Adipose tissue (tissue), 3 donors: ENCODE measurements at places on chromosomes 2 and 18. TPM values are rescaled to one million over a fixed set of nuclear protein-coding genes. Genes with fewer than 3 reads are reported as not detected.

Gene ERFE
- 2.1 TPM for polyA plus RNA-seq

Gene TUBA4B
- not detected for polyA plus RNA-seq

Gene SLC5A7
- 0.11 TPM for polyA plus RNA-seq

Gene DNAJC5G
- polyA plus RNA-seq: not detected

Gene SKOR2
- polyA plus RNA-seq: not detected

Gene SLC39A10
- 4.8 TPM for polyA plus RNA-seq

Gene INO80B
- 37.9 TPM for polyA plus RNA-seq

Gene PPP1R1C
- 0.85 TPM for polyA plus RNA-seq

Gene SERPINB10
- not detected for polyA plus RNA-seq

Gene BBS5
- polyA plus RNA-seq: 3.6 TPM

Gene ARHGAP28
- polyA plus RNA-seq: 3.1 TPM

Gene SCG2
- 9.7 TPM for polyA plus RNA-seq

Gene COLEC12
- 5.2 TPM for polyA plus RNA-seq

Gene GNLY
- 4.7 TPM for polyA plus RNA-seq

Gene SMC6
- 4.4 TPM for polyA plus RNA-seq

Gene IL1RL1
- 5.6 TPM for polyA plus RNA-seq

Gene UGT1A4
- polyA plus RNA-seq: not detected

Gene TET3
- polyA plus RNA-seq: 2.0 TPM

Gene KLHL41
- polyA plus RNA-seq: 0.45 TPM

Gene ZBTB7C
- 5.6 TPM for polyA plus RNA-seq
